ENCODE measurements at places on chromosomes 4 and X. TPM values are rescaled to one million over a fixed set of nuclear protein-coding genes. Genes with fewer than 3 reads are reported as not detected.

The CLDN22 gene
- not detected for total RNA-seq

The GUCY1B1 gene
- total RNA-seq = 0.12 TPM

DNA sequence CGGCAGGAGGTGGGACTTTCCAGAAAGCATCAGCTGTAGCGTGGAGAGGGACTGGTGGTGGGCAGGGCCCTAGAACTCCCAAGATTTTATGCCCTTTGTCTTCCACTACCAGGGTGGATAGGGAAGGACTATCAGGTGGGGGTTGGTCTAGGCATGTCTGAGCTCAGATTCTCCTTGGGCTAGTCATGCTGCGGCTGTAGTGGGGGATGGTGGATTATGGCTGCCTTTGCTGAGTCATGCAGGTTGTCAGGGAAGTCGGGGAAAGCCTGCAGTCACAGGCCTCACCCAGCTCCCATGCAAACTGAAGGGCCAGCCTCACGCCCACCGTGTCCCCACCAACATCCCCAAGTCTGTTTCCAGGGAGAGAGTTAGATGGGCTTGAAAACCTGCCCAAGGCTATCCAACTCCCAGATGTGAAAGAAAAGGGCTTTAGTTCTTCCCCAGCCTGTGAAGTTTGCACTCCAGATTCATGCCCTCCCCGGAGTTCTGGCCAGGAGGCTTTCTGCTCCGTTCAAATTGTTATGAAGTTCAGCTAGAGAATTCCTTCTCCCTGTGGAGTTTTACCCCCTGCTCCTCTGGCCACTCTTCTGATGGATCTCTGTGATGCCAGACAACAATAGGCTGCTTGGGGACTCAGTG lies 13.4 kb upstream of the MEPE start:
- no peak for DNase-seq
- H3K4me1 ChIP-seq = no peaks in the 10 kb centered on the region
- H3K27ac ChIP-seq = no peak overlapping the region
- no peak overlapping the region for H3K4me3 ChIP-seq
- H3K36me3 ChIP-seq = no peaks in the 10 kb centered on the region
- H3K27me3 ChIP-seq = peaks cover 30% of the 10 kb centered on the region

- no peak for DNase-seq
- peaks cover 28% of the 10 kb centered on the region for H3K4me1 ChIP-seq
- H3K36me3 ChIP-seq = peaks cover 9% of the 10 kb centered on the region
- H3K27ac ChIP-seq = no peak overlapping the region
Observed at GRCh38 chrX:19709812-19710518, 177.4 kb downstream of the SH3KBP1 start.

- H3K27me3 ChIP-seq = no peaks in the 10 kb centered on the region
- no peak for DNase-seq
- H3K36me3 ChIP-seq = peaks cover 17% of the 10 kb centered on the region
Observed at GRCh38 chr4:15659768-15660570, 4.8 kb upstream of the FBXL5 start.

- peaks cover 9% of the 10 kb centered on the region for H3K4me1 ChIP-seq
- peak; percentile 18 for DNase-seq
- no peaks in the 10 kb centered on the region for H3K36me3 ChIP-seq
- no peak overlapping the region for H3K27ac ChIP-seq
Observed at GRCh38 chr4:3009422-3009821, 46.1 kb downstream of the GRK4 start.
